ENCODE measurements at places on chromosomes 13 and 19. TPM values are rescaled to one million over a fixed set of nuclear protein-coding genes. Genes with fewer than 3 reads are reported as not detected.

The SIGLEC8 gene
- not detected for total RNA-seq

DNA sequence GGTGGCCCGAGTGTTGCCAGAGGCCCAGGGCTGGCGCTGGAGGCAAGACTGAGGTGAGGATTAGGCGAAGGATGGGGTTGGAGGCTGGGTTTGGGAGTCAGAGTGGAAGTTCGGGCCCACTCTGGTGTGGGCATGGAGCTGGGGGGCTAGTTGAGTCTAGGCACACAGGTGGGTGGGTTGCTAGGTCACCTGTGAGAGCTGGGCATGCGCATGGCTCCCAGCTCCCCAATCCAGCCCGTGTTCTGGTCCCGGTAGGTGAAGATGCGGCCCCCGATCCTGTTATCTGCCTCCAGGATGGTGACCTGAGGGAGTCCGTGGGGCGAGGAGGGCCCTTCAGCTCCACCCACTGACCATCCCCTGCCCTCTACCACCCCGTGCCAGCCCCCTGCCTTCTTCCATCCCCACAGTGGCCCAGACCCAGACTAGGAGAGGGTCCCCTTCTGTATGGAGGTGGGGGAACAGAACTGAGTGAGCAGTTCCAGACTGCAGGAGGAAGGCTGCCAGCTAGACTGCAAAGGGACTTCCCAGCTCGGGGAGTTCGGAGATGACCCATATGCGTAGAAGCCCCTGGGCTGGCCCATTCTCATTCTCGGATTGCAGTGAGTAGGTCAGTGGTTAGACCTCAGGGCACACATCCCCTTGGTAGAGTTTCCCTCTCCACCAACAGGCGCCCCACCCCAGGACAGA lies 1.7 kb downstream of the IL4I1 start:
- ATAC-seq = peak; percentile 54

DNA sequence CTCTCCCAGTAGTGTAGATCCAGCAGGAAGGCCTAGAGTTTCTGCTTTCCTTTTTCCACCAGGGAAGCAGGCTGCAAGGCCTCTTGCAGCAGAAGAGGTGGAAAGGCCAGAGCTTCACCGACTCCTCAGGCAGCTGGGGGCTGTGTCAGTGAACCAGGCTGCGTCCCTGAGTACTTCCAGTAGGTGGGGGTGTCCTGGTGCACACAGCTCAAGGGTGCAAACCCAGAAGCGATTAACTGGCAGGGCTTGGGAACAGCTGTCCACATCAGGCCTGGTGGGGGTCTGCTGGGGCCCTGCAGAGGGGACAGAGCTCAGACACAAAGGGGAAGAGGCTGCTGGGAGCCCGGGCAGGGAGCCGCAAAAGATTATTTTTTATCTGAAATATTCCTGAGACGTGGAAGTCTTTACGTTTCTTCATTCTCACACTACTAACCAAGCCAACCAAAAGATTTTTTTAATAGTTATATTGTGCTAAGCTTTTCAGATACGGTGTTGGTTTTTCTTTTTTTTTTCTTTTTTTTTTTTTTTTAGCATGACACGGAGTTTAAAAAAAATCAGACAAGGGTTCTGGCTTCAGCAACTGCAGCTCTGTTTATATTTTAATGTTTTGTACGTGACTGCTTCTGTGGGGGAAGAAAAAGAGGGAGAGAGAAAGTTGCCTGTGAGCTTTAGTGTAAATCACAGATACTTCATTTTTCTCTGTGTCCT lies 11.0 kb downstream of the TSHZ3 start:
- ATAC-seq = no peak

- no peak for ATAC-seq
Measured at GRCh38 chr19:30469774-30470173, 97.6 kb downstream of the ZNF536 start.

The IL4I1 gene
- 177 TPM for total RNA-seq

The ZNF567 gene
- total RNA-seq = 8.6 TPM

DNA sequence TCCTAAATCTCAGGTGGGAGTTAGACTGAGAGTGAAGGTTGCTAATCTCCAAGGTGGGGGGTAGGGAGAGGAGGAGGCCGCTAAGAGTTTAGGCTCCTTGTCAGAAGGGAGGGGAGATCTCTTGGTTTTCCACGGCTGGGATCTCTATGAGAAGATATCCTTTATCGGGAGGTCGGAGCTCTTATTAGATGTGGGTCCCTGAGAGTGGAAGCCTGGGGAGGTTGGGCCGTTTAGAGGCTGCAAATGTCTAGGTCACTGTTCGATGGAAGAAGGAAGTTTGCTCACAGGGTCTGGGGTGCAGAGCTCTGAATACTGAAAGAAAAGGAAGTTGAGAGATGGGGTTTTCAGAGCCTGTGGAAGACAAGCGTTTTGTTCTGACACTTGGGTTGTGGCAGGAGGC lies 3.8 kb downstream of the MYADM start:
- ATAC-seq = no peak

- ATAC-seq = no peak
Measured at GRCh38 chr19:34209726-34210125, 37.4 kb downstream of the LSM14A start.

- no peak for ATAC-seq
Measured at GRCh38 chr19:38702278-38702677, 42.0 kb downstream of the CAPN12 start.

The ZNF584 gene
- 9.0 TPM for total RNA-seq

- no peak for ATAC-seq
Measured at GRCh38 chr13:20391597-20392452, 133.8 kb downstream of the CRYL1 start.

- ATAC-seq = no peak
Measured at GRCh38 chr13:36998624-36999041, 507 bp downstream of the ALG5 start.

DNA sequence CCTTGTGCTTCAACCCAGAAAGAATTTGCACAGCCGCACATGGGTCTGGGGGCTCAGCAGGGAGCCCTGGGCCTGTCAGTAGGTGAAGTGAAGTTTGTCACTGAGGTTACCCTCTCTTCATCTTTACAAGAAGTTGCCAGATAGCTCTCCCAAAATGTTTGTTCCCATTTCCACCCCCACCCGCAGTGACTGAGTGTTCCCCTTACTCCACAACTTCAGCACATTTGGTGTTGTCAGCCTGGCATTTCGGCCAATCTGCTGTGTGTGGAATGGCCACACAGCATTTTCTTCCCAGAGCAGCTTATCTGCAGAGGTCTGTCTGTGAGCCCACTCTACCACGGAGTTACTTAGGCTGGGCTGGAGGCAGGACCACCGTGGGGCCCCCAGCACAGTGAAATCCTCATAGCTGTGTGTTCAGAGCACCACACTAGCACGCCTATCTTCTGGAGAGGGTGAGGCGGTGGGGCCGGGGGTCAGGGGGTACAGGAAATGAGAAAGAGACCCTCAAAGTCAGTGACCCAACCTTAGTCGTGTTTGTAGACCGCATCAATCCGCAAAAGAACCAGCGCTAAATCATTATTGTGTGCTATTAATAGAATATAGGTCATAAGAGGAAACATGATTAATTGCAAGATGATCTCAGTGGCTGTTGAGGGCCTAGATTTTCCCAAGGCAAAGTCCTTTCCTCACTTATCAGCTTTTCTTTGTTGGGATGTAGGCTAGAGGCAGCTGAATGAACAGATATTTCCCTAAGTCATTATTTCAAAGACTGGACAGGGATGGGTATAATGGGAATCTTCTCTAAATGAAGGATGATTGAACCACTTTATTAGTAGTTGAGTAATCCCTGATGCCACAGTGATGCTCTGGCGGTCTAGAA lies 116.0 kb downstream of the SIPA1L3 start:
- ATAC-seq = no peak

GRCh38 chr19:39692166-39692565 lies 12.1 kb upstream of the LGALS14 start:
- peak; percentile 60 for ATAC-seq

- ATAC-seq = no peak
Measured at GRCh38 chr19:21693399-21693798, 74.0 kb downstream of the ZNF100 start.

The FUT3 gene
- 1.4 TPM for total RNA-seq

GRCh38 chr13:71590654-71591148 lies 276.3 kb downstream of the DACH1 start:
- ATAC-seq = no peak

DNA sequence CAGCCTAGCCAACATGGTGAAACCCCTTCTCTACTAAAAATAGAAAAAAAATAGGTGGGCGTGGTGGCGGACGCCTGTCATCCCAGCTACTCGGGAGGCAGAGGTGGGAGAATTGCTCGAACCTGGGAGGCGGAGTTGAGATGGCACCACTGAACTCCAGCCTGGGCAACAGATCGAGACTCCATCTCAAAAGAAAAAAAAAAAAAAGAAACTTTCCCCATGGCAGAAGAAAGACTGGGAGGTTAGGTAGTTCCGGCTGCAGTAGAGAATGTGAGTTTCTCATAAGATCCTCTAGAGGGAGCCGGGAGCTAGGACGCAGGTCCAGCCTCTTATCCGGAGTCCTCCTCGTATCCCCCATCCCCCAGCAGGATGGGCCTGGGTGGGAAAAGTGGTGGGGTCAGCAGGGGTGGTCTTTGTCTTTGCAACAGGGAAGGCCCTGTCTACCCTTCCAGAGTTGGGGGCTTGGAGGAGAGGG lies 13.2 kb upstream of the CREB3L3 start:
- peak; percentile 87 for ATAC-seq

GRCh38 chr19:41551711-41552110 lies 24.3 kb upstream of the CEACAM21 start:
- no peak for ATAC-seq

Measured in activated T-helper 17 cell treated with anti-CD3 and anti-CD28 coated beads, Interleukin-2, amount 50 U/mL, for 72 hours (primary cell).